ENCODE measurements at places on chromosomes 3 and 15. TPM values are rescaled to one million over a fixed set of nuclear protein-coding genes. Genes with fewer than 3 reads are reported as not detected.

GRCh38 chr15:74159773-74160172 lies 13.7 kb upstream of the ISLR start:
- DNase-seq, result no peak

GRCh38 chr3:115194476-115194875 lies 47.4 kb upstream of the ZBTB20 start:
- DNase-seq, result no peak

DNA sequence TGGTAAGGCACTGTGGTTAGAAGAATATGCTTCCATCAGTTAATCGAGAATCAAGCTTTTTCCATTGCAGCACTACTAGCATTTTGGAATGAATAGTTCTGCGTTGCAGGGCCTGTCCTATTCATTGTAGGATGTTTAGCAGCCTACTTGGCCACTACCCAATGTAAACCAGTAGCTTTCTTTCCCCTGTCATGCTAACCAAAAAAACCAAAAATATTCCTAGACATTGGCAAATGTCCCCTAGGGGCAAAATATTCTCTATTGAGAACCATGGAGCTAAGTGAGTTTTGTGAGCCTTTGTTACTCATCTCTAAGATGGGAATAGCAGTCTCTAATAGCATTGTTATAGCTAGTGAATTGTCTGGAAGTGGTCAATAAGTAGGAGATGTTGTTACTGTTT lies 187.2 kb downstream of the CADPS start:
- DNase-seq, result no peak

DNA sequence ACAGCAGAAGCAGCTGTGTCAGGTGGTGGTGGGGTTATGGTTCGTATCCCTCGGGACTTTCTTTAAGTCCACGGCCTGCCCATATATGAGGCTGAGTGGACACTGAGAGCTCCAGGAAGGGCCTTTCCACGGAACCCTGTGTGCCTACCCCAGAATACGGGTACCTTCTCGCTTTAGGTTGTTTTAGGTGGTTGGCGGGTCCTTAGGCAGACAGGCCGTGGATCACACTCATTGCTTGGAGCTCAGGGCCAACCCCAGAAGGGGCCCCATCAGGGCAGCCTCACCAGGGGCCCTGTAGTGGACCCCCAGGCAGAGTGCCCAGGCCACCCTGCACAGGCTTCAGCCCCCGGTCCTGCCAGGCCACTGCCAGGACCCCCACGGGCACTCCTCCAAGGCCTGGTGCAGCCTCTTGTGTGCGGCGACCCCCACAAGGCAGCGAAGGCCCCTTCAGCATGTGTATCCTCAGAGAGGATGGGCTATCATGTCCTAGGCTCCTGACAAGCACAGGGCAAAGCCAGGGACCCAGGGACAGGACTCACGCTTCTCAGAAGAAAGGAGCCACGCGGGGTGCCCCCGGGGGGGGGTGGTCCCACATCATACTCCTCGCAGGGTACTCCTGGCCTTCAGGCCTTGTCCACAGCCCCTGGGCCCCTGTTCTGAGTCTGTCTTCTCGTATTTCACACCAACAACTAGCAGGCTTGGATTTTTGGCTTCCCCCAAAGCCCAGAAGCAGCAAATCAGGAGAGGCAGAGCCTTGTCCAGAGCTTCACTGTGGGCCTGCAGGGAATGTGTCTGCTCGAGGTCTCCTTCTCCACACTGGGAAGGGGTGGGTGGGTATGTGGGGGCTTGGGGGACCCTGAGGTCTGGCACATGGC lies 93.4 kb downstream of the LRRK1 start:
- peak; percentile 52 for DNase-seq

- DNase-seq, result no peak
These were observed 5.7 kb downstream of the NCEH1 start for GRCh38 chr3:172705170-172705569.

EXD1 gene
- total RNA-seq, result not detected

RTP3 gene
- not detected for total RNA-seq

Measured in sigmoid colon (tissue), 7 donors.